Activated T-helper 17 cell treated with anti-CD3 and anti-CD28 coated beads, Interleukin-2, amount 50 U/mL, for 72 hours (primary cell): ENCODE measurements at places on chromosomes 16 and 17.

- peak; percentile 72 for ATAC-seq
- peaks cover 76% of the 10 kb centered on the region for H3K36me3 ChIP-seq
- H3K27ac ChIP-seq = peak within 1 kb of the TSS; percentile 93
- H3K4me1 ChIP-seq = peaks cover 20% of the 10 kb centered on the region
- no peaks in the 10 kb centered on the region for H3K27me3 ChIP-seq
Observed at GRCh38 chr17:7351665-7352502, at the start of gene KCTD11. KCTD11 (plus strand) TSS chr17:7352162.

DNA sequence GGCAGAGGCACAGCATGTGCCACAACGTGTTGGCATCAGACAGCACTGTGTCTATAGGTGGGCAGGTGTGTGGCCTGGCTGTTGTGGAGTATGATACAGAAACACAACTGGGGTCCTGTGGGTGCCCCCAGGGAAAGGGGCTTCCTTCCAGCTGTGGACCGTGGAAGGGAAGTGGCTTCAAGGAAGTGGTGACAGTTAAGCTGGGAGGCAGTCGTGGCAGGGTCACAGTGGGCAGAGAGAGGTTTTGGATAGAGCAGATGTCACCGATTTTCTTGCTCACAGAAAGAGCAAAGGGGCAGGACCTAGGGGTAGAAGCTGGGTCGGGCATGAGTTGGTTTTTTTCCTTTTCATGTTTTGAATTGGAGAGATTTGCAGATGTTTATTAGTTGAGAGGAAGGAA lies 11.2 kb upstream of the ORAI3 start:
- H3K4me3 ChIP-seq = no peak overlapping the region
- H3K27me3 ChIP-seq = no peaks in the 10 kb centered on the region
- H3K27ac ChIP-seq = peak overlapping the region; percentile 40
- H3K4me1 ChIP-seq = peaks cover 22% of the 10 kb centered on the region

- no peak overlapping the region for H3K4me3 ChIP-seq
- ATAC-seq = no peak
- H3K36me3 ChIP-seq = no peaks in the 10 kb centered on the region
- no peak overlapping the region for H3K27ac ChIP-seq
Observed at GRCh38 chr17:72444517-72445054, 323.8 kb downstream of the SOX9 start.

GRCh38 chr16:50282955-50283631 lies 16.7 kb downstream of the ADCY7 start:
- peaks cover 42% of the 10 kb centered on the region for H3K4me1 ChIP-seq
- ATAC-seq = no peak
- H3K36me3 ChIP-seq = peaks cover 72% of the 10 kb centered on the region
- peak overlapping the region; percentile 89 for H3K27ac ChIP-seq

GRCh38 chr17:55571095-55571494 lies 59.8 kb upstream of the SMIM36 start:
- H3K36me3 ChIP-seq = no peaks in the 10 kb centered on the region
- peaks cover 11% of the 10 kb centered on the region for H3K4me1 ChIP-seq
- H3K27ac ChIP-seq = no peak overlapping the region
- no peak for ATAC-seq

- H3K27me3 ChIP-seq = no peaks in the 10 kb centered on the region
- no peak overlapping the region for H3K27ac ChIP-seq
- no peak overlapping the region for H3K4me3 ChIP-seq
- ATAC-seq = no peak
Observed at GRCh38 chr17:63291258-63291657, 154.8 kb downstream of the CYB561 start.

DNA sequence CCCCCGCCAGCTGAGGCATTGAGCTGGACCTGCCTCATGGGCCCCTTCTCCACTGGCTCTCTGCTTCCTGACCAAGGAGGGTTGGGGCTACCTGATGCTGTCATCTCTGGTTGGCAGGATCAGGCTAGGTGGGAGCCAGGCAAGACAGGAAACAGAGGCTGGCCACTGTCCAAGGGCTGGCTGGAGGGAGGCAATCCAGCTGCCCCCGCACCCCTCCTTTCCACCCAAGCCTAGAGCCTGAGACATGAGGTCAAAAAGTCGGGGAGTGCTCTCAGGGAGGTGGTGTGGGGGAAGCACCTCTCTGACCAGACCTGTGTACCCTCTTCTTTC lies 14.5 kb downstream of the NGFR start:
- peaks cover 21% of the 10 kb centered on the region for H3K27me3 ChIP-seq
- no peak for ATAC-seq
- no peak overlapping the region for H3K27ac ChIP-seq
- no peaks in the 10 kb centered on the region for H3K4me1 ChIP-seq

- no peak overlapping the region for H3K27ac ChIP-seq
- ATAC-seq = no peak
- H3K4me3 ChIP-seq = no peak overlapping the region
- H3K4me1 ChIP-seq = peaks cover 11% of the 10 kb centered on the region
- H3K27me3 ChIP-seq = peaks cover 58% of the 10 kb centered on the region
Observed at GRCh38 chr17:48720266-48721008, 1.9 kb downstream of the PRAC1 start.

GRCh38 chr17:78748048-78748729 lies 33.9 kb downstream of the CYTH1 start:
- H3K4me1 ChIP-seq = peaks cover 68% of the 10 kb centered on the region
- H3K27ac ChIP-seq = peak overlapping the region; percentile 100
- H3K27me3 ChIP-seq = no peaks in the 10 kb centered on the region
- H3K36me3 ChIP-seq = peaks cover 76% of the 10 kb centered on the region
- peak; percentile 77 for ATAC-seq

DNA sequence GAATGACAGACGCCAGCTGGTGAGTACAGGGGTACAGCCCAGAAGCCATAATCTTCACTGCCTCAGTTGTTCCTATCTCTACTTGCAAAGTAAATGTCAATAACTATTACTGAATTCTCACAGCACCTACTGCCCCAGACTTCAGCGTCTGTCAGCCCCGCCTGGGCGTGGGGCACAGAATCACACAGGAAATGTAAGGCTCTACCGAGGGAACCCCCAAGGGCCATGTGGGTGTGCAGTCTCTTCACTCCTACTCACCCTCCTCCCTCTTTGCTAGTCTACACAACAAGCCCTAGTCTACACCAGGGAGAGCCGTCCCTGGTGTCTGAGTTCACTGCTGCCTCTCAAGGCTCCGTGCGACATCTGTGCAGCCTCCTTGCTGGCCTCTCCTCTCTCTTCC lies 4.5 kb downstream of the NPTX1 start:
- no peak overlapping the region for H3K27ac ChIP-seq
- peaks cover 7% of the 10 kb centered on the region for H3K4me1 ChIP-seq
- no peak for ATAC-seq
- H3K27me3 ChIP-seq = peaks cover 49% of the 10 kb centered on the region
- H3K36me3 ChIP-seq = peaks cover 15% of the 10 kb centered on the region
